ENCODE measurements at places on chromosomes 13 and 19.

DNA sequence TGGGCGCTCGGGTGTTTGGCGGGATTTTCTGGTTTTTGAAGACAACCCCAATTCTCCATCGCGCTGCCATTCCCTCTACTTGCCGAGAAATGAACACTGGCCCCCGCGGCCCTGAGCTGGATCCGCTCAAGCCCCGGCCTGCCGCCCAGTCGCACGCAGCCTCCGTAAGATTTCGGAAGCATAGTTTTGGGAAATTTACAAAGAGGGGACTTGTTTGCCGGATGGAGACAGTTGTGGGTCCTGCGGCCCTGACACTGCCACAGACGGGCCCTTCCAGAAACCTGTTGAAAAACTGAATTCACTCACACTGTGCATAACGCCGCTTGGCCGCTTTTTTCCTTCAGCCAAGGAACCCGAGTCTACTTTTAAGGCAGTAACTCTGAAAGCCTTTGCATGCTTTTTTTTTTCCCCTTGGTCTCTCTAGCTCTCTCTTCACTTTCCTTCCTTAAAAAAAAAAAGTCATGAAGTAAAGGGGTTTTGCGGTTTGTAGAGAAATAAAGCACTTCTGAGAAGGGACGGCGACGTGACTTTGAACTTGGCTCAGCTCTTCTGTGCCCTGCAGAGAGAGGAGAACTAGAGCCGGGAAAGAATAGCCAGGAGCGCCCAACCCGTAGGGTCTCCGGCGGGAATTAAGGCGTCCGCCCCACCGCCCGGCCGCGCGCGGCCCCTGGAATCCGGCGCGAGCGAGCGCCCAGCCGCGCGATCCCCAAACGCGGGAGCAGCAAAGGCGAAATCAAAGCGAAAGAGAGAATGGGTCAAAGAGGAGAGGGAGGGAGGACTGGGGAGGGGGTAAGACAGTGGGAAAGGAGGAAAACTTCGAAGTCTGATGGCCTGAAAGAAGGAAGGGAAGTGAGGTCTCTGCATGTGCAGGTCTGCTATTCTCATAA, 3.4 kb upstream of the ZIC2 start:
- DNase-seq: no peak

DNA sequence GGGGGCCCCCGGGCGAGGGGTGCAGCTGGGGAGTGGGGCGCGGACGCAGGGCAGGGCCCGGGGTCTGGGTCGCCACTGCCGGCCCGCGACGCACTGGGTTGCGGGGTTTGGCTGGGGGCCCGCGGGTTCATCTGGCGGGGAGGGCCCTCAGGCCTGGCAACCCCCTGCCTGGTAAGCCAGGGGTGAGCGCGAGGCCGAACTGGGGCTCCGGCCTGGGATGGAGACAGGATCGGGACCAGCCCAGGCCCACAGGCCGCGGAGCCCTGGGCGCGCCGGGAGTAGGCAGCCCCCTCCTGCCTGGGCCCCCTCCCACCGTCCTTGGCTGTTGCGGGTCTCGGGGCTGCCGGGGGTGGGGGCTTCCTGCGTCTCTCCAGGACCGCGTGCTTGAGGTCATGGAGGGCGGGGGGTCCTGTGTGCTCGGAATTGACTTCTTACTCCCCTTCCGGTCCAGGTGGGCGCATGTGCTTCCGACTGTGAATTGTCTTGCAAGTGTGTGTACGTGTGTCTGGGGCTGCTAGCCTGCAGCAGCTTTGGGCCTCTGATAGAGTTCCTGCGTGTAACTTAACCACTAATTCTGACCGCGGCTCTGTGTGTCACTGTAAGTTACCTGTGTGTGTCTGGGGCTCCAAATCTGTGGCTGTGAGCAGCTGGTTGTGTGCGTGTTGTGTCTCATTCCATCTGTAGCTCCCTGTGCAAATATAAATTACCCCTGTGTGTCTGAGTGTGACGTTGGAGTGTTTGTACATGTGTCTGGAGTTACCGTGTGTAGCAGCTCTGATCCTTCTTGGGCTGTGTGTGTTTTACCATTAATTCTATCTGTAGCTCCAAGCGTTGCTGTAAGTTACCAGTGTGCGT, 751 bp downstream of the GRAMD1A start:
- DNase-seq: peak; percentile 48

GRCh38 chr13:24033527-24034302, 126.8 kb upstream of the SPATA13 start:
- DNase-seq: no peak

GRCh38 chr13:56349866-56350265, 790.9 kb upstream of the PRR20A start:
- no peak for DNase-seq

- DNase-seq: no peak
Measured at GRCh38 chr13:50631041-50631440, 212.5 kb downstream of the DLEU7 start.

DNA sequence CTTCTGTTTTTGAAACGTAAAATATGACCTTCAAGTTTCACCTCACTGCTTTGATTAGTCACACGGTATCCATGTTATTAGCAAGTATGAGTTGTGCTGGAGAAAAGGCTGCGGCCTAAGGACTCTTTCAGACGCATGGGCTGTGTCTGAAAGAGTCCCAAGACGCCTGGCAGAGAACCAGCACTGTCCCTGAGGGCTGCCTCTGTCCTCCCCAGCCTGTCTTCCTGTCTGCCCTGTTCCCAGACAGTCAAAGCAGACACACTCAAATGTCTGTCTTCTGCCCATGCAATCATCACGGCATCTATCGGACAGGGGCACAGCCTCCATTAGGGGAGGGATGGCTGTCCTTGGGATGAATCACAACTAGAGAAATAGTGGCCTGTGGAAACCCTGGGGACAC, 65.5 kb downstream of the DPY19L3 start:
- no peak for DNase-seq

GRCh38 chr19:571566-571974, 826 bp upstream of the BSG start:
- no peak for DNase-seq

GRCh38 chr19:54307389-54308020, 5.5 kb downstream of the LILRA5 start:
- DNase-seq: no peak

DNA sequence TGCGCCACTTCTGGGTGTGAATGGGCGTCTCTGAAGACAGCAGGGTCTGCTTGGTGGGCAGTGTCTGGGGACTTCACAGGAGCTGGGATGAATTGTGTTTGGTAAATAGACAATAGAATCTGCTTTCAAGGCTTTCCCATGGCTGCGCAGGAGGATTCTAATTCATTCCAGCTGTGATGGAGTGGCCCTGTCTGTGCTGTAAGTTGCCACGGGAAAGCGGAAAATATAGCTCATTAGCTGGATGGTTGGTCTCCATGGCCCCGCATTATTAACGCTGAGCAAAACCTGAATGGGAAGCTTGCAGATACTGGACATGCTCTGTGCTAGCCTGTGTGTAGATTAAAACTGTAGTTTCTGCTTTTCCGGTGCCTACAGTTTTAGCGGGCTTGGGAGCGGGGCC, 15.6 kb upstream of the C1QTNF9 start:
- no peak for DNase-seq

DNA sequence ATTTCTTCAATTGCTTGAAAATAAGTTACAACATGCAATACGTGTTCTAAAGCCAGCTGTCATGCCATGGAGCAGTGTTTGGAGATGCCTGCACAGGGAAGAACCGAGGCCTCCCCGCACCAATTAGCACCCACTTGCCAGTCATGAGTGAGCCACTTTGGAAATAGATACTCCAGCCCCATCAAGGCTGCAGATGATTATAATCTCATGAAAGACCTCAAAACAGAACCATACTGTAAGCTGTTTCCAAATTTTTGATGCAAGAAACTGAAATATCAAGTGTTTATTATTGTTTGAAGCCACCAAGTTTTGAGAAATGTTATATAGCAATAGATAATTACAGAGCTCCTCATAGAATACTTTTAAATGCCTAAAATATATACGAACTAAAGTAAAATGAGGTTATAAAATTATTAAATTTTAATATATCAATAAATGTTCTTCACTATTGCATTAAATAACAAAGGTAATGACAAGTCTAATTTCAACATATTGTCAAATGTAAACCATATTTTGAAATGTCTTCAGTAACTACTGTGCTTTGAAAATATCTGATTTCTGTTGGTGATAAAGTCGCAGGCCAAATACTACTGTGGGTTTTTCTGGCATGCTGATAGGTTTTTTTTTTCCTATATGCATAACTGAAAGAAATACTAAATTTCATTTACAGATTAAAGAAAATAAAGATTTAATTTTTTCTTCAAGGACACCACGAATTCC, 43.0 kb downstream of the DIAPH3 start:
- no peak for DNase-seq

DNA sequence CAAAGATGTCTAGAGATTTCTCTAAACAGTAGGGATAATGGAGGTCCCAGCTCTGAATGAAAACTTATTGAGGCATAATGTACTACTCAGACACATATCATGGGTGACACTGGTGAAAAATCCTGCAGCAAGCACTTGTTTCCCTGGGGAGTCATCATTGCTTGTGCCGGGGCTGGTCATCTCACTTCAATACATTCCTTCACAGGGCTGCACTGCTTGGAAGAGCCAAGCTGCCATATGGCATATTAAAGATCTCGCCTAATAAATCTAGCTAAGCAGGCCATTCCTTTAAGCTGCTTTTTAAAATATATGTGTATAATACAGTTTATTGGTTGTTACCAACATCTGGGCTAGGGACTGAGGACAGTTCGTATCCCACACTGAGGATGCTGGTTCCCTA, 332.2 kb upstream of the GPC6 start:
- no peak for DNase-seq

DNA sequence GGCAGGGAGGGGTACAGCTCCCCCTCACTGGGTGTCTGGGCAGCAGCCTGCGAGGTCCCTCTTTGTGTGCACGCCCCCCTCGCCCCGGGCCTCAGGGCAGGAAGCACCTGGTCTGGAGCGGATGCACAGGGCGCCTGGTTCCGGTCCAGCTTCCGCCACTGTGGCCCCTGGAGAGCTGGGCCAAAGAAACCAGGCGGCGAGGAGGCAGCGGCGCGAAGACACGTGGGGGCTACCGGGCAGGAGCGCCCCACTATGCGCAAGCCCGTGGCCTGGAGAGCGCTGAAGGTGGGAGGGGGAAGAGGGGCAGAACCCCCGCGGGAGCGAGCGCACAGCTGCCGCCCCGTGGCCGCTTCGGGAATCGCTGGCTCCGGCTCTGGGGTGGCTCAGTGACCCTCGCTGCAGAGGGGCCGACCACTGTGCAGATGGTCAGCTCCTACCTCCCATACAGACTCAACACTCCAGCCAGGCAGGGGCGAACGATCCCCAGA, 1.7 kb upstream of the LYL1 start:
- no peak for DNase-seq

- no peak for DNase-seq
Measured at GRCh38 chr19:39087907-39088686, 3.9 kb downstream of the ACP7 start.

- no peak for DNase-seq
Measured at GRCh38 chr13:42602906-42603305, 29.0 kb downstream of the TNFSF11 start.

- DNase-seq: no peak
Measured at GRCh38 chr13:28128926-28129325, 9.4 kb upstream of the PAN3 start.

- DNase-seq: no peak
Measured at GRCh38 chr19:6576869-6577475, 14.0 kb downstream of the CD70 start.

DNA sequence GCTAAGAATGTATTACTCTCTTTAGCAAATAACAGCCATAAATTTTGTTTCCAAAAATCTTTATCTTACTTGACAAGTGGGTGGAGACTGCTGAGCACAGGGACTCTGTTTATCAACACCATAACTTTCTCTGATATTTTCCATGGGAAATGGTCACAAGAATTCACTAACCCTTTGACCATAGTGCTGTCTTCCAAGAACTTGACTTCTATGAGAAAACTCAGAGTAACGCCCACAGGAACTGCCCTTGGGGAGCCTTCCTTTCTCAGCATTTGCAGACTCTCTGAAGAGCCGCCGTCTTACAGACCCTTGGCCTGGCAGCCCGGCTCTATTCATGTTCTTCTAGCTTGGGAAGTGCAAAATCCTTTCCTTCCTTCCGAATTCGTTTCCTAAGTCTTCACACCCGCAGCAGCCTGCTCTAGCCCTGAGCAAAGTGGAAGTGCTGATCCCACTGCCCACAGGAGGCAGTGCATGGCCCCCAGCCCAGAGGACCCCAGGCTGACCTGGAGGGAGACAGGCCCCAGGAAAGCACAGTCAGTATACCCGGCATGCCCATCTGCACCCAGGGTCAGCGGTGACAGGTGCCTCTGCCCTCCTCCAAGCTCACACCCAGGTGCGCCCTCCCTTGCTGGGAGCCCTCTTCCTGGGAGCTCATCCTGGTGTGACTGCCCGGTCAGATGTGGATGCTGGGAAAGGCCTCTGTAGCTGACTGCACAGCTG, 10.2 kb downstream of the GAS6 start:
- DNase-seq: no peak

GRCh38 chr13:107117327-107118012, 549.5 kb upstream of the ARGLU1 start:
- no peak for DNase-seq

DNA sequence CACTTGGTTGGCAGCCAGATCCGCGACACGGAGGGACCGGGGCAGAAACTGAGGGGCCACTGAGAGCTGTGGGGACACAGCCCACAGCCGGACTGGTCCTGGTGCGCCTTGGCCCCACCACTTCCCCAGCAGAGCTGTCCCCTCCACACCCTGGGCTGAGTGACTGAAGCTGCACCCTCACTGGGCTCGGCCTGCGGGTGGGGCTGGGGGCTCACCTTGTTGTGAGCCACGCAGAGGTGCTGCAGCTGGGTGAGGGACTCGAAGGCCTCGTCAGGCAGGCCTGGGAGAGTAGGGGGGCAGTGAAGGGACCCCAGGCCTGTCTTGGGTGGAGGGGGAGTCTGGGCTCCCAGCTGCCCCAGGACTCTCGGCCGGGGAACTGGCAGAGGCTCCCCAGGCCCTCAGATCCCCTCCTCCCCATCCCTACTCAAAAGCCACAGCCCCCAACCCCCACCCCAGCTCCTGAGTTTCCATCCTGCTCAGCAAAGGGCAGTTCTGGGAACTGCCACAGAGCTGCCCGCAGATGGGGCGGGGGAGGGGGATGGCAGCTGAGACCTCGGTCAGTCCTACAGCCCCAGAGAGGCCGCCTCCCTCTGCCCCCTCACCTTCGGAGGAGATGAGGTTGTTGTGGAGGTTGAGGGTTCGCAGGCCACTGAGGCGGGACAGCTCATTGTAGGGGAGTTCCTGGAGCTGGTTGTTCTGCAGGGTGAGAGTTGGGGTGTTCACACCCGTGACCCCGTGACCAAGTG, 2.3 kb downstream of the PODNL1 start:
- DNase-seq: no peak

Data from stimulated activated CD4-positive, alpha-beta T cell treated with anti-CD3 and anti-CD28 coated beads, Interleukin-12 subunit alpha, Interleukin-12 subunit beta, amount 100 ng/mL, for 24 hours (primary cell).